ENCODE measurements at places on chromosomes 7 and 10.
A peak's percentile ranks its signal among the peaks of the same experiment; 100 is the strongest.

- peak; percentile 90 for DNase-seq
Observed at GRCh38 chr7:141945356-141945755, 1.4 kb downstream of the CLEC5A start.

DNA sequence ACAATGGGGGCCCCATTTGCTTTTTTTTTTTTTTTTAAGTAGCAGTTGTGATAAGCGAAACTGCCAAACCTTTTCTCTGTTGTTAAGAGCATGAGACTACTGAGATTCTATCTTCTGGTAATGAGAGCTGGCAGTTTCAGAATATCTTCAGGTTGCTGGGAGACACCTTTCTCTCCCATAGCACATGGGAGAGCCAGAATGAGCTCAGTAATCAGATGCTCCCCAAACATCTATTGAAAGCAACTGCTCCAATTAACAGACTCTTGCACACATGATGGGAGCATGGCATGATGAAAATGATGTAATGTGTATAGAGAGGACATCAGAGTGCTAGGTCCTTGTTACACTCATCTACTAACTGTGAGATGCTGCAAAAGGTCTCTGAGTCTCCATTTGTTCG is 18.8 kb downstream of the MYO3A start:
- DNase-seq: no peak

DNA sequence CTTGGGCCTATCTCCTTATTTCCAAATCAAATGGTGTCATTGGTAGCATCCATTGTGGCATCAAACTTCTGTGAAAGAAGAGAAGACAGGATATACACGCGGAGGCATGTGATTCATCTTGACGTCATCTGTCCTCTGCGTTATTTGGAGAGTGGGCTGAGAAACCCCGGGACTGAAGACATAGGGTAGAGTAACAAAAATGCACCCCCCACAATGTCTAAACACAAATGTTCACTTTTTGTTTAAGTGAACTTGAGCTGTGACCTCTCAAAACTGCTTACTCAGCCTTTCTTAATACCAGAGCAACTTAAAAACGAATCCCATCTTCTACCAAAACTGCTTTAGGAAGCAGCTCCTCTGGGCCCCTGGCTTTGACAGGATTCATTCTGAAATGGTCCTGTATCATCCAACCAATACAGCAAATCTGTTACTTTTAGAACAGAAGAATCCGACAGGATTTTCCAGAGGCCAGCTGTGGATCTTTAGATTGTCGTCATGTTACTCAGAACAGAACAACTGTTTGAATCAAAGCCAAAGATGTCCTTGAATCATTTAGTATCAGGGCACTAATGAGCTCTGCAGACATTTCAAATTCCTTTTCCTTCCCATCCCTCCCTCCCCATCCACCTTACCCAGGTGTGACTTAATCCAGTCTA is 438.1 kb downstream of the SUGCT start:
- no peak for DNase-seq

DNA sequence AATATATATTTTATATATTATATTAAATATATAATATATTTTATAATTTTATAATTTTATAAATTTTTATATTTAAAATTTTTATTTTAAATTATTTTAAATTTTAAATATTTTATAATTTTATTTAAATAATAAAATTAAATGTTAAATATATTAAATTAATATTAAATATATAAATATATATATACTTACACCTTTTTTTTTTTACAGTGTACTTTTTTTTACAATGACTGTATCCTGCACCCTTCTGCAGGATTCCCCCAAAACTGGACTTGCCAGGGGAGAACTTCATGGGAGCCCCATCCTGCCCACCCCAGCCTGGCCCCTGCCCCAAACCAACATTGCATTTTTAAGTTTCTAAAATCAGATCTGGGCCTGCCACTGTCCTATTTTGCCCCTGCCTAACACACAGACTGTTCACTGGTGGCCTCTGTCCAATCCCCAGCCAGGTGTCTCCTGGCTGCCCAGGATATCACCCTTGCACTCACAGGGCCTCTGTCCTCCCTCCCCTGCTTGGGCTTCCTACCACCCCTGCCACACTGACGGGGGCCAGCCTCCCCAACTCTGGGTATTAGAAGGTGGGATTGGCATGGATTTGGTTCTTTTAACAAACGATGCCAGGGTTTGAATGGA is 138.0 kb downstream of the ADCY1 start:
- no peak for DNase-seq

- DNase-seq: peak; percentile 87
Observed at GRCh38 chr10:78045237-78045636, 11.6 kb downstream of the RPS24 start.

GRCh38 chr7:80107278-80107677 is 27.4 kb upstream of the GNAI1 start:
- DNase-seq: peak; percentile 96

DNA sequence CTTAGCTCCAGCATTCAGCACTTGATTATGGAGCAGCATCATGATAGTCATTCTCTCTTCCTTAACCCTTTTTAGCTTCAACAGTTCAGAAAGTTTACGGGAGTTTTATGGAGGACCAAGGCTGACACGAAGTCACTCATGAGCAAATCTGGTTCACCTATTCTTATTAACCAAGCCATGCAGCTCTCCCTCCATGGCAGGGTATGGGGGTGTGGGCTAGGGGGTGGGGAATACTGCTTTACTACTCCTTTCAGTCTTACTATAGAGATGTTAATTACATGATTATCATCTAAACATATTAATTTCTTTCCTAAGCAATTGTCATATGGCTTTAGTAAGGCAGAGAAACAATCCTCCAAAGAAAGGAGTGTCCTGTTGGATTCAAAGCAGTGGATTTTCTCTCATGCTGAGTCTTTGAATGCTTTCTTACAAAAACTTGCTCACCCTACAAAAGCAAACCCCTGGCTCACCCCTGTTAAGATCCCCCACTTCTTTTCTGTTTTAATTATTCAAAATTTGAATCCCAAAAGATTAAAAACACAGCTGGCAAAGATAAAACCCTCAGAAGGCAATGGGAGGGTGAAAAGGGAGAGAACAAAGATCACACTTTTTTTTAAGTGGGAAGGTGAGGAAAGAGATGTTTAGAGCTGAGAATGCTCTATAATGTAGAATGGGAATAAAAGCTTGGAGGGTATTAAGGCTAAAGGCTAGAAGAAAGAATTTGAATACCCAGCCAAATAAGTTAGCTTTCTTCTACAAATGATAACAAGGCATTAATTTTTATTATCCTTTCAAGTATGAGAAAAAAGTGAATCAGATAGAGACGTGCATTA is 46.4 kb upstream of the SEMA3E start:
- DNase-seq: no peak

- DNase-seq: peak; percentile 7
Observed at GRCh38 chr10:18607503-18608378, 43.6 kb downstream of the NSUN6 start.

GRCh38 chr7:81929386-81929785 is 159.5 kb upstream of the HGF start:
- DNase-seq: peak; percentile 3

DNA sequence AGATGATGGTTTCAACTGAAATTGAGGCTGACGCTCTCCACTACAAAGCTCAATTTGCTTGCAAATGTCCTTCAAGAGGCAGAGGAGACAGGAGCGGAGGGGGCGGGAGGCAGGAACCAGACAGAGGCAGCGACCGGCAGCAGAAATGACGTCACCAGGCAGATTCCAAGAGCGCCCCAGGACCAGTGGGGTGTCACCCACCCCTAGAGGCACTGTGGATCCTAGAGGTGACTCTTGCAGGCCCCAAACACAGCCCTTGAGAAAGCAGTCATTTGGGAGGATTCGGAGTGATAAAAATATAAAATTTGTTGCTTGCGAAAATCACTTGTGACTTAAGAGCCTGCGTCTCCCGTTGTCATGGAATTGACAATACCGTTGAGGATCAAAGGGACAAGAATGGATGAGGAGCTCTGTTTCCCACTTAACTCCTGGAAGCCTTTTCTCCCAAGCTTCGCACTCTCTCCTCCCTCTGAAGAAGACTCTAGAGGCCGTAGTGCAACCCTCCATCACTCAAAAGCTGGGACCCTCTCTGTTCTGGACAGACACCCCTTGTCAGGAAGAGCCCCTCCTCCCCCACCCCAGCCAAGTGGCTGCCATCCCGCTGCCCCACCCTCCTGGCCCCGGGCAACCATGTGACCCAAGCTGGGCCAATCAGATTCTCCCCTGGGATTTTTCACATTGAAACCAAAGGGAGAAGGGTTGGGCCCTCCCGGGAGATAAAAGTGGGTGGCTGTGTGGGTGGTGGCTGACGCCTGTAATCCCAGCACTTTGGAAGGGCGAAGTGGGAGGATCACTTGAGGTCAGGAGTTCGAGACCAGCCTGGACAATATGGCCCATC is 16.3 kb upstream of the SLC29A4 start:
- no peak for DNase-seq

DNA sequence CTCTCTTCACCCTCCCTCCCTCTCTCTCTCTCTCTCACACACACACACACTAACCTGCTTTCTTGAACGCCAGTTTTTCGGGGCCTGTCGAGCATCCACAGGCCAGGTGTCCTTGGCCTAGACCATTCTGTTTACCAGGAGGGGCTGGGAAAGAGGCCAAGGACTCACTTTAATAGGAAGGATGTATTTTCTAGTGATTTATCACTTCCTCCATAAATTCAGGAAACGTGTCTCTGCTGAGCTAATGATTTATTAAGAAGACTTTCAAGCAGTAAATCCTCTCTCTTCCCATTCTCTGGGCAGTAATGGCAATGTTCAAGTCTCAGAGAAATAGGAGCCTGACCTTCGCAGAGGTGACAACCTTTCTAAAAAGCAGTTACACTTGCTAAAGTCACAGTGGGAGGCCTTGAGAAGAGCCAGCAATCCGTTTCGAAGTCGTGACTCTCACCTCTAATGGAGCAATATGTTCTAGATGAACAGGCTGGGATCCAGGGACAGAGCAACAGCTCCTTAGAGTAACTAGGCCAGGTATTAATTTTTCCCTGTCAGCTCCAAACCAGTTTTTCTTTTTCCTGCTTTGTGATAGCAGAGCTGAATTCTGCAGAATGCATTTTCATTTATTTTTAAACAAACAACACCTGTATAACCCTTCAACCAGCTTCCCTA is 1357.5 kb upstream of the SORCS1 start:
- DNase-seq: no peak

DNA sequence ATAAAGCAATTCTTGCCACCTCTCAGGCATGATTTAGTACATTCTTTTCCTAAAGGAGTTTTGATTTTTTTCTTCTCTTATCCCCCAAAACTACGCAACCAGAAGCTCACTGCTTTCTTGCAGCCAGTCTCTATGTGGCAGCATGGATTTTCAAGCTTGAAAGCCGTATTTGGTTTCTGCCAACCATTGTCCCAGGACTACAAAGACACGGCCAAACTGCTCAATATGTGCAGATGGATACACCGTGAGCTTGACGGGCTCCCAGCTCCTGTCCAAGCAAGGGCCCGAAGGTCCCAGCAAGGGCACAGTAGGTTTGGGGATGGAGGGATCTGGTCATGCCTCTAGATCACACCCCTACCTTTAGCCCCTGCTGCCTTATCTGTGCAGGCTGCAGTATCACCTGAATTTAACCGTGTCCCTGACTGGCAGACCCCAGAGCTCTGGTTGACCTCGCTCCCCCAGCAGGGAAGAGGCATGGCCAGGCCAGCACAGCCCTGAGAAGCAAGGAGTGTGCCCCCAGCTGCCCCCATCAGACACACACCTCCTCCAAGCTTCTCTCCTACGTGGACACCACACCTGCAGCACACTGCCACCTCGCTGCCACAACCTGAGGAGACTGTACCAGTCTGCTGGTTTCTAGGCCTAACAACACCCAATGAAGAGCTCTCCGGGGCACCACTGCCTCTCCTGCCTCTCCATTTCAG is 86.8 kb downstream of the COBL start:
- no peak for DNase-seq
